ENCODE measurements at places on chromosomes 1 and 21.

GRCh38 chr21:36917471-36918158 is 48.9 kb downstream of the HLCS start:
- DNase-seq = peak; percentile 54

- DNase-seq = no peak
Measured at GRCh38 chr1:208206092-208206698, 38.0 kb downstream of the PLXNA2 start.

DNA sequence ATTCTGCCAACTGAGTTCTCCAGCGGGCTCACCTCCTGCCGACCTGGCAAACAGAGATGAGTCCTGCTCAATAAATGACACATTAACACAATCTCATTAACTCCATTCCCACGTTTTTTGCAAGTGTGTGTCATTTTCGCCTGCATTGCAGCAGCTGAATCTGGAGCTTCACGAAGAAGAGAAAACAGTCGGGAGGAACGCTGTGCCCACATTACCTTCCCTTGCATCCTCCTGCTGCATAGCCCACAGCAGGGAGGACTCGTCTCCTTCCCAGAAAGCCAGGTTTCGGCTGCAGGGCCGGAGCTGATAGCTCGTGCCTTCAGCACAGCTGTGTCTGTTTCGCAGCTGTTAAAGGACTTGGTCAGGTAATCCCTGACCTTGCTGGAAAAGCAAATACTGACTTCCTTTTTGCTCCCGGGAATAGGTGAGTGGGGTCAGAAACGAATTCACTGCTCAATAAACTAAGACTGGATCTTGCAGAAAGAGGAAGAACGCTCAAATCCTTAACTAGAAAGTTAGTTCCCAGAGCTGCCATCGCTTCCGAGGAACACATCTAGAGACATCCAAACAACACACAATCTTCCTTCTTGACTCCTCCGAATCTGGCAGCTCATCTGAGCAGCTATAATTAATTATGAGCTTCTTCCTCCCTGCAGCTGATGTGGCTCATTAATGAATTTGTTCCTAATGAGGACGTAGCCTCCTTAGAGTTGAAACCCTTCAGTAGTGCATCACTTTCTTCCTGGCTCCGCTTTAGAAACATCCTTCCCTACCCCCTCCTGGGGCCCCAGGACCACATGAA is 33.0 kb downstream of the KANK4 start:
- no peak for DNase-seq

GRCh38 chr1:30046751-30047150 is 676.6 kb downstream of the MATN1 start:
- no peak for DNase-seq

Data from fibroblast of skin of right quadriceps (primary cell).